Right renal cortex interstitium (tissue), 3 donors: ENCODE measurements at places on chromosomes 2 and 18.

DNA sequence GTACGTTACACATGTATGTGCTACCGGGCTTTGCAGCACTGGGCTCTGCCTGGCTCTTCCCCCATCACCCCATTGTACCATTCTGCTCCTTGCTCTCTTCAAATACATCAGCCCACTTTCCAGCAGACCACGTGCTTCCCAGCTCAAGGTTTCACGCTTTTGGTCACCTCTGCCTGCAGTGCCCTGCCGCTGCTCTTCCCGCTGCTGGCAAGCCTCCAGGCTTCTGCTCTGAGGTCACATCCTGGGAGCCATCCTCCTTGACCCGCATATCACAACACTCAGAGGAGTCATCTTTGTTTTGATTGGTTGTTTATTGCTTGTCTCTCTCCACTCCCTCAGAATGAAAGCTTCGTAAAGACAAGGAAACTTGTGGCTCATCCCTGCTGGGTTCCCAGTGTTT is 34.1 kb downstream of the KIF5C start:
- DNase-seq = no peak

DNA sequence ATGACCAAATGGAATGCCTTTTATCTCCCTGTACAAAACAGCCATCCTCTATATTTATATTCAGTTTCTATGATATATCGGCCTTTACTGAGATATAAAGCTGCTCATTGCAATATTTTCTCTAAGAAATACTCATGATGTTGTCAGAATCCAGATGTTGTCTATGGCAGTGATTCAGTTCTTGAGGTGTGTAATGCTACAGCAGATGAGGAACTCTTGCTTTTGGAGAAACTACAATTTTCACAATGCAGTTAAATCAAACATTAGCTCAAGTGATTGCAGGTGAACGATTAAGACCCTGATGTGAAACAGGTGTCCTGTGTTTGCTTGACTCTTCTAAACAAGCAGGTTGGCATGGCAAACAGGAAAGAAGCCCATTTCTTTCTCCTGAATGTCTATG is 256.2 kb upstream of the CDH20 start:
- DNase-seq = no peak

DNA sequence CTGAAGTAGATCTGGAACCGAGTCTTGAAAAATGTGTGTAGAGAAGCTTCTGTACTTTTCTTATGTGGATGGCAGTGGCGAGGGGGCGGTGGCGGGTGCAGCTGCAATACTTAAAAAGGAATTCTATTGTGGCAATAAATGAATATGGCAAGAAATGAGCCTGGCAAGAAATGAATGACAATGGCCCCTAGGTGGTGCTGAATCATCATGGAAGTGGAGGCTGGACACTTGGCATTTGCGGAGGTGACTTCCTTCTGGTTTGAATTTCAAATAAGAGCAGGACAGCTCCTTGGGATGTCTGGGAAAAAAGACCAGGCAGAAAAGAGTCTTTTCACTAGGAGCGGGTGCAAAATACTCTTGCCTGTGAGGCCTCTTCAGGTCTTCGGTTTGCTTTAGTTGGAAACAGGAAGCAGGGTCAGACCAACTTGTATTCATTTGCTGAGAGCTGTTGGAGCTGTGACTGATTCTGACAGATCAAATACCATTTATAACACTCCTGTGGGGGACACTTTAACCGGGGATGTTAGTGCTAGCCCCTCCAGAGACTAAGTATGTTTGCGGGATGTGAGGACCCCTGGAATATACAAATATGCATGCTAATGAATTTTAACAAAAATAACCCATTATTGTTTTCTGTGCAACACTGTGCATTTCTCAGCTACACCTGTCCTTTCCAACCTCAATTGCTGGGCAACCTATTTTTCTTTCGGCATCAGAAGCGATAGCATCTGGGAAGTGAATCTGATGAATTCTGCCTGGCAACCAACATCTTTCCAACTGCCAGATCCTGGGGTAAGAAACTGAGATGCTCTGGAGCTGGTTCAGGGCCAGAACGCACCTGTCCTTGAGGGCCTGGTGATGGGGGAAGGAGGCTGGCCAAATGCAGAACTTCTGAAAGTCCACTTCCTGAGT is 35.4 kb downstream of the FASTKD2 start:
- peak; percentile 54 for DNase-seq

- DNase-seq = no peak
Measured at GRCh38 chr2:39778233-39778632, 825 bp downstream of the THUMPD2 start.

DNA sequence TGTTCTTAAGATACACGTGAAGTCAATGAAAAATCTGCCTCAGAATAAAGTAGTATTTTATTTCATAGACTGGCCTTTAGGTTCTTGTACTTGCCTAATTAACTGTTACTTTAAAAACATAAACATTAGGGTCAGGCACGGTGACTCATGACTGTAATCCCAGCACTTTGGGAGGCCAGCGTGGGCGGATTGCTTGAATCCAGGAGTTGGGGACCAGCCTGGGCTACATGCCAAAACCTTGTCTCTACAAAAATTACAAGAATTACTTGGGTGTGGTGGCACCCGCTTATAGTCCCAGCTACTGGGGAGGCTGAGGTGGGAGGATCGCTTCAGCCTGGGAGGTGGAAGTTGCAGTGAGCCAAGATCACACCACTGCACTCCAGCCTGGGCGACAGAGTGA is 16.0 kb upstream of the SNORC start:
- no peak for DNase-seq

- DNase-seq = no peak
Measured at GRCh38 chr2:156132941-156133340, 199.6 kb downstream of the NR4A2 start.

DNA sequence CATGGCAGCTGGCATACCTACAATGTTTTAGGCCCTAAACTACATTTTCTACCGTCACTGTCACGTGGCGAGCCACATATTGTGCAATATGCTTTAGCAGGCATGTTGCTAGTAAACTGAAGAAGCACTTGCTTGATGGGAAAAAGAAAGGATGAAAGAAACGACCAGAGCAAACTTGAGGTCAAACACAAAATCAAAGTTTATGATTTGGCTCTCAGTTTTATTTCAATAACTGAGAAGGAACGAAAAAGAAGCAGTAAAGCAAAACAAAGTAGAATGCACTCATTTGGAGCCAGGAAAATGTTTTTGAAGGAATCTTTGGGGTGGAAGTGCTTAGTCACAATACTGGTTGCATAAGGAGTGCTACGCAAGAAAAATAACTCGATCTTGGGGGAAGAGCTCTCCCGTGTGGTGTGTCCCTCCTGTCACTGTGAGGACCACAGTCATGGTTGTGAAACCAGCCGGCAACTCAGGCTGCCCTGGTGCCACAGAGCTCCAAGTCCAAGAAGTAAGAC is 349.8 kb downstream of the RBM43 start:
- no peak for DNase-seq

GRCh38 chr18:61731693-61732376 is 161.0 kb downstream of the RNF152 start:
- DNase-seq = no peak

DNA sequence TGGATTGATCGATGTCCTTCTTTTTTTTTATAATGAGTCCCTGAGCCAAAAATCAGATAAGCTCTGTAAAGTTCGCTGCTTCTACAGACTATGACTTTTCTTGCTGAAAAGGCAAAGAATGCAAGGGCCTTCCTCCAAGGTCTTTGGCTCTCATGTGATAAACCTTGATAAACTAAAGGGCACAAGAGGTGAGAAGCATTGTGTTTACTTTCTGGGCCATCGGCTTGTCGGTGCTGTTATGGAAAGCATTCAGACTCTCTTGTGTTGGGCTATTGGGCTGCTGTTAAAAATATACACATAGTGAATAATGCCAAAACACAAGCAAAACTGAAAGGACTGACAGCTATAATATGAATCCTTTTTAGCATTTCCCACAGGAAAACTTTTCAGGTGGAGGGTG is 472.4 kb upstream of the SPHKAP start:
- no peak for DNase-seq

GRCh38 chr2:102724016-102724490 is 37.8 kb upstream of the TMEM182 start:
- no peak for DNase-seq

GRCh38 chr2:12555012-12555645 is 161.6 kb upstream of the TRIB2 start:
- DNase-seq = no peak

- no peak for DNase-seq
Measured at GRCh38 chr2:121283670-121284462, 1.1 kb downstream of the TFCP2L1 start.

DNA sequence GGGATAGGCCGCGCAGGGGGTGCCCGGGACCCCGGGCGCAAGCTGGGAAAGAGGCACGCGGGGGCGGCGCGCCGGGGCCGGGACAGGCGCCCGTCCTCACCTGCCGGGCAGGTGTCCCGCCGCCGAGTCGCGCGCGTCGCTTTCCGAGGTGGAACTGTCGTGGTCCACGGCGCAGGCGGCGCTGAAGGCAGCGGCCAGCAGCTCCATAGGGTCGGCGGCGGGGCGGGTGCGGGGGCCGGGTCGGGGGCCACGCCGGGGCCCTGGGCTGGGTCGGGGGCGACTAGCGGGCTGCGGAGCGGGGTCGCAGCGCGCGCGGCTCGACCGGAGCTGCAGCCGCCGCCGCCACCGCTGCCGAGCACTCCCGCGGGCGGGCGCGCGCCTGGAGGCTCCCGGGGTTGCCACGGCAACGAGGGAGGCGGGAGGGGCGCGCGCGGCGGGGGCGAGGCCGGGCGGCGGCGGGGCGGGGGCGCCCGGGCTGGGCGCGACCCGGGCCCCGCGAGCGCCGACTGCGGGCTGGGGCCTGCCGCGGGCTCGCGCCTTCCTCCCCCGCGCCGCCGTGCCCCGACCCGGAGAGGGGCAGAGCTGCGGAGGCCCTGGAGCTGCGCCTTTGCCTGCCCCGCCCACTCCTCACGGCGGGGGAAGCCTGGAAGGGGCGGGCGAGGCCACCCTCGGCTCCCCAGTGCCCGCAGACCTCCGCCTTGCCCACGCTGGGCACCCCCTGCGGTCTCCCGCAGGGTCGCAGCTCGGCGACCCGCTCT is 57.9 kb downstream of the SNORC start:
- no peak for DNase-seq

DNA sequence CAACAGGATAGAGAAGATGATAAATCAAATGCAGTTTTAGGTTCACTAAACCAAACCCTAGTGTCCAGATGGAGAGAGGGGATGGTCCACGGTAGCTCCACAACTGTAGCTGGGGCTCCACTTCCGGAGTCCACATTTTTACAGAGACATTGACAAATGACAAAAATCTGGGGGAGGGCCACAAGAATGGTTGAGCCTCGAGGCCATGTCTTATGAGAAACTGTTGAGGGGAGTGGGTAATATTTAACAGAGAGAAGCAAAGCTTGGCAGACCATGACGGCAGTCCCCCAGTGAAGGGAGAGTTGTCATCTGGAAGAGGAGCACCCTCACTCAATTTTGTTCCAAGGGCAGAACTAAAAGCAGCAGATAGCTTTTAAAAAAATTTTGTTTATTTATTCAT is 17.6 kb upstream of the EPHA4 start:
- DNase-seq = no peak

GRCh38 chr2:216908300-216908699 is 48.4 kb upstream of the TNP1 start:
- DNase-seq = no peak

GRCh38 chr2:1366546-1367134 is 46.6 kb upstream of the TPO start:
- DNase-seq = no peak

DNA sequence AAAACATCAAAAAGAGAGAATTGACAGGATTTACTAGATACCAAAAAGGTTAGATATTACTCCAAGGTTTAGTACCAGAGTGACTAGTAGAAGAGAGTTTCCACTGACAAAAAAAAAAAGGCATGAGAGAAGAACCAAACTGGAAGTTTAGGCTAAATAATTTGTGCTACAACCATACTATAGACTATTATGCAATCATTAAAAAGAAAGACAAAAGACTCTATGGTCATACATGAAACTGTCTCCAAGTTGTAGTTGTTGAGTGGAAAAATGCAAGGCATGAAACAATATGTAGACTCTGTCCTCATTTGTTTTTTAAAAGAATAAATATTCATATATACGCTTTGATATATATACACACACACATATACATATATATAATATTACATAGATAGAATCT is 1.7 kb upstream of the EXOC6B start:
- DNase-seq = no peak

- DNase-seq = no peak
Measured at GRCh38 chr2:40131081-40131704, 320.7 kb downstream of the SLC8A1 start.

DNA sequence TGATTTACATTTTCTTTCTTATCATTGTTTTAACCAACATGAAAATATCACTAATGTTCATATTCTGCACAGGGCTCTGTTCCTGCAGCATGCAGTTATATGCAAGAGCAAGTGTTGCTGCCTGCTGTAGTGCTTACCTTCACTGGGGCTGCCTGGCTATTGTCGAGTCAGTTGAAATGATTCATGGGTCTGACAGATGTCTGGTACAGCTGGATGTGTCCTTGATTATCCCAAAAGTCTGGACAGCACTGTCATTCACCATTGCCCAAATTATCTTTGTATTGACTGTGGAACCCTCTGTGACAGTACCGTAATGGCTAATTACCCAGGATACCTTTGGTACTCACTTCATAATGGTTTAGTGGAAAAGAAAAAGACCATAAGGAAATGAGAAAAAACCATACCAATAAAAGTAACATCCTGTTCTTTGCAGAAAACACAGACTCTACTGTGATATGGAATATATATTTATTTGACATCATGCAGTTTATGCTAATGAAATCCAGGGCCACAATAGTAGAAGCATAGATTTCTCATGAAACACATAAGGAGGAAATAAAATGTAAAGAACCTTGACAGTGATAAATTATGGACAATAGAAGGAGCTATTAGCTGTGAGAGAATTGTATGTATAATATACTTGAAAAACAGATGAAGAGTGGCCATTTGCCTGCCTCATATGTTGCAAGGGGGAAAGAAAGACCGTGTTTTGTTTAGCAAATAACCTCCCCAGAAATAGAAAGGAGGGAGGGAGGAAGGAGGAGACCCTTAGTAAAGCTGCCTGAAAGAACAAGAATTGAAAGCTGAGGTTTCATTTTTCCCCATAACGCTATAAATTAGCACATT is 249.8 kb upstream of the ATP5MC3 start:
- DNase-seq = no peak

DNA sequence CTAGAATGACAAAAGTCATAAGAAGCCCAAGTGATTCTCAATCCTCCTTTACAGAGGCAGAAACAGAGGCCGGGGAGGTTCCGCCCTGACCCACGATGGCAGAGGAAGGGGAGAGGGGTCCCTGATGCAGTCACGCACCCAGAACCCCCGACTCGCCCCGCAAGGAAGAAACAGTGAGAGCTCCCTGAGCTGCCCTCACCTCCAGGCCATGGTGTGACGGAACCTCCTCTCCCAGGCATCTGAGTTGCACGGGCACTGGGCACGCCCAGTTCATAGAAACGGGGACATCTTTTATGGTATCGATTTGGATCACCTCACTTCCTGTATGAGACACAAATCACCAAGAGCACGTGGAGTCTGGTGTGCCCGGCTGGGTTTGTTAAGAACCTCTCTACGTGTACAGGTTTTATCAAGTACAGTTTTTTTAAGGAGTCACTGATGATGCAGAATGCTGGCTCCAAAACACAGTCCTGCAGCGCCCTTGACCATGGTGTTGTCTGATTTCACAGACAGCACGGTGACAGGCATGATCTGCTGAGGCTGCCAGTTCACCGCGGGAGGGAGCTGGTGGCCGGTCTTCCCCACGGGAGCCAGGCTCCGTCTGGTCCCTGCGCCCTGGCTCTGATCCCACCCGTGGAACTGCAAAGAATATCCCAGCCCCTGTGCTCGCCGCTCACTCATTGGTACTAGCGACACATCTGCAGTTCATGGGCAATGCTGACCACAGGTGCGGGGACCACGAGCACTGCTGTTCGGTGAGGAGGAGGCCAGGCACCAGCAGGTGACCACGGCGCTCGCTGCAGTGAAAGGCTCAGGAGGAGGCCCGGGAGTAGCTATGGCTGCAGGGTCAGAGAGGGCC is 35.6 kb downstream of the PXDN start:
- no peak for DNase-seq

- no peak for DNase-seq
Measured at GRCh38 chr18:65352186-65352585, 398.6 kb upstream of the CDH7 start.
